Activated CD4-positive, alpha-beta T cell treated with anti-CD3 and anti-CD28 coated beads, Interleukin-10, Interleukin-2, amounts not matched to agents 100 ng/mL and 50 ng/mL, durations not matched to agents 16 hours and 8 hours (primary cell): ENCODE measurements at places on chromosomes 2 and 18.

DNA sequence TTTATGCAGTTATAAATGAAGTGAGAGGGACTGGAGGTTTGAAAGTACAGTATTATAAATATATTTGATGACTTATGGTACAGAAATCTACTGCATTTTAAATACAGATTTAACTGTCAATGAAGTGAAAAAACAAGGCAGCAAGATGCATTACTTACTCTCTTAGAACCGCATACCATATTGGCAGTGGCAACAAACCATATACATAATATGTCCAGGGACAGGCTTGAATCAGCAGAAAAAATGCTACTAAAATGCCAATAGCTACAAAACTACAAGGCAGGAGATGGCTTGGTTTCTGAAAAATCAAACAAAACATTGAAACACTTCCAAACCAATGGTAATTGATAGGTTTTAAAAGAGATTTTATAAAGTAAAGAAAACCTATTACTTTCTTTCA lies 77.2 kb downstream of the PIGN start:
- no peak for DNase-seq

DNA sequence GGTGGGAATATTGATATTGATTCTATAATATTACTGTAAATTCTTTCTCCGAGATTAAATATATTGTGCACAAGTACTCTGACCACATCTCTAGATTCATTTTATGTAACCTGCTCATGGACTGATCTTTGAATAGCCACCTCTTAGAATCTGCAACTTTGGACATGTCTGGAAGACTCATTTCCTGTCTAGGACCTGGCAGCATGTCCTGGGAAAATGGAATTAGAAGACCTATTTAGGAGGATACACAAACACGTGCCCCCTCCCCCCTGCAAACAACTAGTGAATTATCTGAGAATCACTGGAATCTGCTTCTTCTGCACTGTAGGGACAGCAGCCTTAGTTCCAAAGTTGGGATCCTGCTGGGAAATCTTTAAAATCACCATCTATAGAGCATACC lies 94.1 kb downstream of the UBE2E3 start:
- DNase-seq, result no peak

DNA sequence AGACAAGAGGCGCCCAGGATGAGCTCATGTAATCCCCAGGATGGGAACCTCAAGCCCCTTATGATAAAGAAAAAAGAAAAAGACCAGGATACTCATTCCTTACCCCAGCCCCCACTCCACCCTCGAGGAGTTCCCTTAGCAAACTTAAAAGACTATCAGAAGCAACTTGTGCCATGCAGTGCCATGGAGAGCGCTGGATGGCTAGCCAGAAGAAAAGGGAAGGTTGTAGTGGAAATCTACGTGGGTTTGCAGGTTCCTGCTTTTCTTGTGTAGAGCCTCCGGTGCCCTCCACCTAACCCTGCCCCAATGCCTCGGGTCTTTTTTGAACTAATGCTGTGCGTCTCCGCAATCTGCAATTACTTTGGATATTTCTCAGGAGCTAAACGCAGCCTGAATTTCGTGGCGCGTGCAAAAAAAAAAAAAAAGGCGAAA lies 16.2 kb upstream of the BCL11A start:
- DNase-seq, result no peak

GRCh38 chr2:12259493-12259892 lies 457.2 kb upstream of the TRIB2 start:
- DNase-seq, result no peak

DNA sequence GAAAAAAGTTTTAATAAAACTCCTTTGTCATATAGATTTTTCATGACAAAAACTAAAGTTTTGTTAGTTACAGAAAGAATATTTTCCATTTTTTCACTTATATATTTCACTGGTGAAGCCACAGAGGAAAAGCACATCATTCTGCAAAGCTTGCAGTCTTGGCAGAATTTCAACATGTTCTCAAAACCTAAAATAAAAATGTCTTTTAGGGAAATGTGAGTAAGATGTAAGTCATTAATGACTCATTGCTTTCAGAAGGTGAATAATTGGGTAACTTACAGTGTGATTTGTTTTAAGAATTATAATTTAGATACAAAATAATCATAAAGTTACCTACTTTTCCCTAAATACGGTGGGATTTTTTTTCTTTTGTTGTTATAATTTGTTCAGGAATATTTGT lies 43.4 kb upstream of the TNFRSF11A start:
- peak; percentile 61 for DNase-seq

- peak; percentile 28 for DNase-seq
Measured at GRCh38 chr2:30139131-30139870, 7.5 kb upstream of the YPEL5 start.

DNA sequence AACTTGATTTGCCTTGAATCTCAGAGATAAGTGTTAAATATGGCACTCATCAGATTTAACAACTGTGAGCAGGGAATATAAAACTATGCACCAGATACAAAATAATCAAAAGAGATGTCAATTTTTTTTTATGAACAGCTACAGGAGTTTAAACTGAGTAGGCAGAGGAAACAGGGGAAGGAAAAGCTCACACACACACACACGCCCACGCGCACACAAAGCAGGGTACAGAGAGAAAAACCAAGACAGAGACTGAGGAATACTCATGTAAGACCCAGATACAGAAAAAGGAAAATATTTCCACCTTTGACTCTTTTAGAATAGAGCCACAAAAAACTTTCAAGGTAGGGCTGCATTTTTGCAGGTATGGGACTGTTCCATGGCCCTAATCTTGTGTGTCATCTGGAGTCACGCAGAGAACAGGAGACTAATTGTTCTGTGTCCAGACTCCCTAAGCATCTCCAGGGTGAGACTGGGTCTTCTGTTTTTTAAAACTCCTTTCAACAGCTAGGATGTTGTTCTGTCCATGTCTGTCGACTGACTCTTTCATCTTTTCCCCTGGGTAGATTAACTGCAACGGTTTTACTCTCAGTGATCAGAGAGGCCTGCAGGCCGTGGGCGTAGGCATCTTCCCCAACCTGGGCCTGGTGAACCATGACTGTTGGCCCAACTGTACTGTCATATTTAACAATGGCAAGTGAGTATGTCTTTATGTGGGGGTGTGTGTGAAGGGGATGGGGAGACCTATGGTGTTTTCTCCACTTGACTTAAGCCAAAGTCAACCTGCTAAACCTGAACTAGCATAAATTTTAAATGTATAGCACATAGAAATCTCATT lies 23.0 kb downstream of the SMYD1 start:
- no peak for DNase-seq

DNA sequence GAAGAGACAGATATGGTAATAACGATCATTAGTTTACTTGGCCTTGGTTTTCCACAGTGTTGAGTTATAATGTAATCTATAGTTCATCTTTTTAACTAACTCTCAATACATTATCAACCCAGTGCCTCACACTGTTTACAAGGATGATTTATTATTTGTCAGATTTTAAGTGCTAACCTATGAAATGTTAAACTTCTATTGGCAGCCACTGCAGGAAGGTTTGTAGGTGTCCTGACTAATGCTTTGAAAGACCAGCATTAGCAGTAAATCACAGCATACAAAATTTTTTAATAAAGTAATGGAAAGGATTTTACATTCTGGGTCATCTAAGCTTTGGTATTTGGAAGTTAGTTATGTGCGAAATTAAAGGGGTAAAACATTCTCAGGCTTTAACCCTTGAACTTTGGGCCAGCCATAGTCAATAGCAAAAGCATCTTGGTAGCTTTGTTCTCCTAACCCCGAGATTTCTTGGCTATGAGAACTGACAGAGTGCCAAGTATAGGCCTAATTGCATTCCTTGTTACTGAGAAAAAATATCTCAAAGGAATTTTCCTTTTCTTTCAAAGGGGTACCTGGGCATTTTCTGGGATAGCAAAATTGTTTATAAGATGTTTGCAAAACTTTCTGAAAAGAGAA lies 30.6 kb downstream of the SPATS2L start:
- DNase-seq, result no peak

DNA sequence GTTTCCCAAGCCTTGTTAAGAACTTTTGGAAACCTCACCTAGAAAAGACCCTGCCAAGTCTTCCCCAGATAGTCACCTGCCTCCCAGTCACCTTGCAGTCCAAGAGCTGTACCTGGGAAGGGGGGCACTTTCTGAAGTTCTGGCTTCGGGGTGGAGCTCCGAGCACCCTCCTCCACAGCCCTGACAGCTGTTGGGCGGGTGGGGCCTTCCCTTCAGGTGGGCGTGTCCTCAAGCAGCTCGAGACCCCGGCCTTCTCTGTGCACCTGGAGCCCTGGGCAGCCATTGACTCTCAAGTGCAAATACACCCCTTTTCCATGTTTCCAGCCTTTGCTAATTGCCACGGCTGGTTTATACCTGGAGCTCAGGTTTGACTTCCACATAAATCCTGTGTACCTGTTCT lies 37.0 kb upstream of the IGFBP5 start:
- no peak for DNase-seq

DNA sequence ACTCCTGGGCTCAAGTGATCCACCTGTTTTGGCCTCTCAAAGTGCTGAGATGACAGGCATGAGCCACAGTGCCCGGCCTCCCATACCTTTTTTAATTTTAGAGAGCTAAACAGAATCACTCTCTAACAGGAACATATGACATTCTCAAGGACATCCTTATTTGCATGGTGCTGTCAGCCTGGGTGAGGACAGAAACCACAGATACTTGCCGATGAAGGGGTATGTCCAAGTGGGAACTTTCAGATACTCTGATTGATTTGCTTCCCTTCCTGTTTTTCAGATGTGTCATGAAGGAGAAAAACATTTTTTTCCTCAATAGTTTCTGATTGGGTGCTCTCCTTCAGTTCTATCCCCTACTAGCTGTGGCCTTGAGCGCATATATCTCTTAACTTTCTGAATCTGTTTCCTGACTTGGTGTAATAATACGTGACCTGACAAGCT lies 49.6 kb downstream of the MYO3B start:
- no peak for DNase-seq

DNA sequence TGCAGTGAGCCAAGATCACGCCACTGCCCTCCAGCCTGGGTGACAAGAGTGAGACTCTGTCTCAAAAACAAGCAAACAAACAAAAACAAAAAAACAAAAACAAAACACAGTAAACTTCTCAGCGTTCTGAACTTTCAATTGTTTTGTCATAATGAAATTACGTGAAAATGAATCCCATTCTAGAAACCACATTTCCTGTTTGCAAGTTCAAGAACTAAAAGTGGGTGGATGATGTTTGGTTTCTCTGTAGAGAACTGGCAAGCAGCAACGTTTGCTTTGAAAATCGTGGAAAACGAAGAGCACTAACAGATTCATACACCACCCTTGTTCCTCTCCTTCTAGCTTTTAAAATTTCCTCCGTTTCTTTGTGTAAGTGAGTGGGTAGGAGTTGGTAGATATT lies 226.1 kb upstream of the LYPD1 start:
- peak; percentile 16 for DNase-seq
